GM23248 (cell line): ENCODE measurements at places on chromosomes 1 and 21. TPM values are rescaled to one million over a fixed set of nuclear protein-coding genes. Genes with fewer than 3 reads are reported as not detected.
A peak's percentile ranks its signal among the peaks of the same experiment; 100 is the strongest.

BMP8B gene
- total RNA-seq: not detected in 2 replicates

IL20 gene
- 0.25 TPM in 1 of 2 replicates, not detected in the other for total RNA-seq

JTB gene
- total RNA-seq: 189 and 242 TPM in 2 replicates

GRCh38 chr1:168466714-168467131, 77.1 kb downstream of the XCL2 start:
- DNase-seq: no peak

DNA sequence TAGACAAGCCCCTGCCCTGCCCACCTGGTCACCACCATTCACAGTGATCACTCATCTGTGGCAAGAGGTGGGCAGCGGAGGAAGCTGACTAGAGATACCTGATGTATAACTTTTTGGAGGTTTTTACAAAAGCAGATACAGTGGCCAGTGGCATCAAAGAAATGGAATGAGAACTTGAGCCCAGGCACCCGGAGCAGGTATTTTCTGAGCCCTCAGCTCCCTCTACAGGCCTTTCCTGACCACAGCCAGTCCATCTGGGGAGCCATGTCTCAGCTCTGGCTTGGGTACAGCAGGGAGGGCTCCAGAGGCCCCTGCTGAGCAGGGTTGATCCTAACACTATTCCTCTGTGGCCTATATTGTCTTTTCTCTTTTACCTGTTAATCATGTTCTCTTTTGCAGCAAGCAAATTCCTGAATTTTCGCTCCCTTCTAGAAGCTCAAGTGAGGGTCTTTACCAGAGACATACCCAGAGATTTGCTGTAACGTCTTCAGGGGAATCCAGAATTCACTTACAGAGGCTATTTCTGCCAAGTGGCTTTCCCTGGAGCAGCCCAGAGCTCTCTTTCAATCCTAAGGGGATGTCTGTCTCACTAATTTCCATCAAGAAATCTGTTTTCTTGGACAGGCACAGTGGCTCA, 27.3 kb downstream of the GPR157 start:
- DNase-seq: peak; percentile 81

CYP4A22 gene
- total RNA-seq: not detected in 2 replicates

DNA sequence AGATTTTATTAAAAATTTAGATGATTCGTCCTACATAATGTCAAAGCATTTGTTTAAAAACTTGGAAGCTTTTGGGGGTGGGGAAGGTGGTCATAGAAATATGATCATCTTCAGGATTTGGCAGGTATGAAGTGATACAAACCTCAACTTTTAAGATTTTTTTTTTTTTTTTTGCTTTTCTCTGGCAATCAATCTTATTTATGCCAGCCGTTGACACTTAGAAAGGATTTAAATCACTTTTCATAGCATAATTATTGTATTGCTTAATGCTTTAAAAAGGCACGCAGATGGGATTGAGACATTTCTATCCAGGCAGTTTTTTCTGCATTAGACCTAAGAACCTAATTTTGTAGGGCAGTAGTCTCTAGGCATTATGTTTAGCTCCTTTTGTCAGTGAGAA, 19.7 kb downstream of the MRPS6 start:
- no peak for DNase-seq

FLG gene
- total RNA-seq: 2.9 and 3.0 TPM in 2 replicates

GRCh38 chr21:41509733-41510132, 1.8 kb upstream of the TMPRSS2 start:
- DNase-seq: no peak

GNAT2 gene
- not detected in 2 replicates for total RNA-seq

GRCh38 chr21:26832546-26832945, 12.7 kb downstream of the ADAMTS1 start:
- DNase-seq: no peak

FMO1 gene
- not detected in 2 replicates for total RNA-seq

DNA sequence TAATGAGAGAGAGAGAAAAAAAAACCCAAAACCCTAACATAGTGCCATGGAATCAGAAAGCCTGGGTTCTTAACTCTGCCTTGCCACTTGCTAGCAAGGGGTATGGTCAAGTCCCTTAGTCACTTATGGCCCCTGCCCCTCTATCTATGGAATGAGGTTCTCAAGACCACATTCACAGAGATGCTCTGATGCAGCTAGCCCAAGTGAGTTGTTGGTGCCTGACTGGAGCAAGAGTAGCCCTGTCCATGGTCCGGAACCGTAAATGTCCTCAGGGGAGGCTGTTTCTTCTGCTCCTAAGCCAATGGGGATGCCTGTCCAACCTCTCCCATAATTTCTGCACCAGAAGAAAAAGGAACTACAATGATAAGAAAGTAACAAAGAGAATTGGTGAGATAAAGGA, 56.8 kb downstream of the CSMD2 start:
- no peak for DNase-seq

DNA sequence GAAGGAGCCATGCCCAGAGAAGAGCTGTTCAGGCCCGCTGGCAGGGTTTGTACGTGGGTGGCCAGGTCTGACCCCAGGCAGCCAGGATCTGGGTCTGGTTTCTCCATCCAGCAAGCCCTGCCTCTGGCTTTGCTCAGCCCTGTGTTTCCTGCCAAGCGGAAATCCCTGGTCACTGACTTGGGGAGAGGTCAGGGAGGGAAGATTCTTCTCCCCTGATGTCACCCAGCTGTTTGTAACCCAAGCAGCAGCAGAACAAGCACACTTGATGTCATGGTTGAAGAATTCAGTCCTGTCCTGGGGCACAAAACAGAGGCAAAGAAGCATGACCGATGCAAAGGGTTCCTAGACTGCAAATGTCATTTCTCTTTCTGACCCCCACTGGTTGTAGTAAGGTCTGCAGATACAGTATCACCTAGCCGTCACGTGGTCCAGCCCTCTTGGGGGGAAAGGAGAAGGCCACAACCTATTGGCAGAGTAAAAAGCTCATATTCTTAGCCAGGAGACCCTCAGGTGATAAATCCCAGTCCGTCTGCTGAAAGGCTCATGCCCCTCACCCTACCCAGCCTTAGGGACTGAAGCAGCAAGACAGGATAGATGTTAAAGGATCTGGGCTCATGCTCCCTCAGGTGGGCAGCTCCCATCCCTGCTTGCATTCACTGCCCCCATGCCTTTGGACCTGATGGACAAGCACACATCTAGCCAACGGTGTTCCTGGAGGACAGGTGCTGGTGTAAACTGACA, 120.9 kb downstream of the SYT2 start:
- peak; percentile 98 for DNase-seq

GRCh38 chr1:158290321-158290844, 660 bp downstream of the CD1C start:
- no peak for DNase-seq

DNA sequence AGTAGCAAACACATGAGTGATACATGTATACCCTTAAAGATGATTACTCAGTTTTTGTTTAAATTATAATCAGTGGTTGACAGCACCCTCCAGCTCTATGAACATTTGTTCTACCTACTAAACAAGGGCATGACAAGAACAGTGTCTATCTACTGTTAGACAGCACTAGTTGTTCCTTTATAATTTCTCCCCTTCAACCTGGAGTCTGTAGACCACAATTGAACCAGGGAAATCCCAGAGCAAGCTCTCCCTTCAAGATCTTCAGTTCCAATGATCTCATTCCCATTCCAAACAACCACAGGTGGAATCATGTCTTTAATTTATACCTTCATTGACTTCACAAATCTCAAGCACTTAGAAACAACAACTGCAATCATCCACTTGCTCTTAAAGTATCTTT, 216.1 kb downstream of the HHIPL2 start:
- peak; percentile 5 for DNase-seq

GRCh38 chr1:51843948-51844347, 34.6 kb downstream of the NRDC start:
- DNase-seq: no peak

DNA sequence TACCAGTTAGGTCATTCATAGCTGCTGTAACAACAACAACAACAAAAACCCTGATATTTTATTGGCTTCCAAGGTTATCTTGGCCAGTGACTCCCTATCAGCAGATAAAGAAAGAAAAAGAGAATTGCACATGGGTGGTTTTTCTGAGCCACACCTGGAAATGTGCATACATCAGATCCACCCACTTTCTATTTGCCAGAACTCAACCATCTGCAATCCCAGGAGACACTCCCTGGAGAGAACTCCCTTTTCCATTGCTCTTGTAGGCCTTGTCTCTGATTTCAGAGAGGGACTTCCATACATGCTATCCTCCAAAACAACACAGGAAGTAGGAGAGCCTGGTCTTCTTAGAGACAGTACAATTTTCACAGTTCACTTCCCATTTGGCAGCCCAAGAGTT, 74.9 kb upstream of the ZC3H11B start:
- DNase-seq: no peak

DNA sequence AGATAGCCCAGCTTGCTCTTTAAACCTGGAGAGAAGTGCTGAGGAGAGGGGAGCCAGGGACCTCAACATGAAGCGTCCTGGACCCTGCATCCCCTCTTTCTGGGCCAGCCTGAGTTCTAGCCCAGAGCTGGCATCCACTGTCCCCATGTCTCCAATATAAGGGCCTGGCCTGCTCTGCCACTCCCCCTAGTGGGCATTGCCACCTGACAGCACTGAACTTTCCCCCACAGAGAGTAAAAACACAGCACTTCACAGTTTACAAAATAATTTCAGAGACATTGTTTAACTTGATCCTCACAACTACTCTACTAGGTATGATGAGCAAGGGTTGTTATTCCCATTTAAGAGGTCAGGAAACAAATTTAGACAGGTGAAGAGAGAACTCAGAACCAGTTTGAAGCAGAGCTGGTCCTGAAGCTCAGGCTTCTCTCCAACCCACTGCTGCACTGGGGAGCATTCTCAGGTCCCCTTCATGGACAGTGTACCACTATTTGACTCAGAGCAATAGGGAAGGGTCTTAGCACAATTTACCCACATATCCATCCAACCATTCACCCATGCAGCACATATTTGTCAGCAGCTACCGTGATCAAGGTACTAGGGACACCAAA, 151.2 kb downstream of the DMRTA2 start:
- DNase-seq: peak; percentile 60

TLR5 gene
- not detected in 2 replicates for total RNA-seq
